ENCODE measurements at places on chromosomes 6 and 20. TPM values are rescaled to one million over a fixed set of nuclear protein-coding genes. Genes with fewer than 3 reads are reported as not detected.

The SPEF1 gene
- not detected for total RNA-seq

The PTCHD4 gene
- not detected for total RNA-seq

The TXLNB gene
- total RNA-seq: not detected

The TMEM74B gene
- 87.6 TPM for total RNA-seq

The GINS1 gene
- 0.53 TPM for total RNA-seq

The GGTLC1 gene
- total RNA-seq: not detected

The SERAC1 gene
- 7.0 TPM for total RNA-seq

The LPA gene
- total RNA-seq: not detected

The FOXS1 gene
- total RNA-seq: not detected

The MMP24 gene
- total RNA-seq: 1.3 TPM

The ZSCAN26 gene
- total RNA-seq: 20.0 TPM

The ZNF133 gene
- 14.1 TPM for total RNA-seq

The PANK2 gene
- 41.6 TPM for total RNA-seq

The IRF4 gene
- 57.8 TPM for total RNA-seq

The ANKEF1 gene
- total RNA-seq: 4.5 TPM

- no peak for DNase-seq
These were observed 91.3 kb upstream of the SLC35B3 start for GRCh38 chr6:8526624-8527023.

- DNase-seq: no peak
These were observed 24.7 kb downstream of the COX4I2 start for GRCh38 chr20:31662372-31662854.

- DNase-seq: no peak
These were observed 316.1 kb upstream of the PRDM1 start for GRCh38 chr6:105769987-105770386.

- DNase-seq: peak; percentile 94
These were observed at the start of the genes PSMA7 and SS18L1 for GRCh38 chr20:62143081-62143956. Gene PSMA7, minus strand, starts transcription at chr20:62143394. Its CDS starts 91 bp downstream, at chr20:62143303. Gene SS18L1, plus strand, starts transcription at chr20:62143769. Its CDS starts 52 bp downstream, at chr20:62143821.

DNA sequence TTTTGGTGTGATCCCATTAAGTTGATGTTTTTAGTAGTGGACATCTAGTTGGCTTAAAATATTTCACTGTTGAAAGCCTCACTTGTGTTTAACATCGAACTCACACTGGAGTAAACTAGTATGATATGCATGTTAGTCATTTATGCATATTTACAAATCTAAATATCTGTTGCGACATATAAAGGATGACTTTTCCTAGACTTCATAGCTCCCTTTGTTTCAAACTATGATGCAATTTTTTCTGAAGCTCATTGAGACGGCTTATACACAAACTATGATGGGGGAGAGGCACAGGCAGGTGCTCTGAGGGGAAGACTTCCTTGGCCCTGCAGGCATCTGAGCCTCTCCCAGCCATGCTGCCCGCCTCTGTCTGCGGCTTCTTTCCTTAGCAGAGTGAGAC, 11.8 kb upstream of the FOXC1 start:
- DNase-seq: no peak

- no peak for DNase-seq
These were observed 2.0 kb upstream of the NPEPL1 start for GRCh38 chr20:58690396-58691135.

GRCh38 chr20:41746635-41747034, 128.5 kb upstream of the CHD6 start:
- no peak for DNase-seq

GRCh38 chr6:33081098-33081824, 5.5 kb downstream of the HLA-DPB1 start:
- no peak for DNase-seq

GRCh38 chr6:143009851-143010250, 50.8 kb upstream of the AIG1 start:
- DNase-seq: no peak

- no peak for DNase-seq
These were observed 1.8 kb upstream of the TGM3 start for GRCh38 chr20:2293971-2294370.

GRCh38 chr20:53425941-53426340, 167.7 kb downstream of the ZNF217 start:
- DNase-seq: no peak

DNA sequence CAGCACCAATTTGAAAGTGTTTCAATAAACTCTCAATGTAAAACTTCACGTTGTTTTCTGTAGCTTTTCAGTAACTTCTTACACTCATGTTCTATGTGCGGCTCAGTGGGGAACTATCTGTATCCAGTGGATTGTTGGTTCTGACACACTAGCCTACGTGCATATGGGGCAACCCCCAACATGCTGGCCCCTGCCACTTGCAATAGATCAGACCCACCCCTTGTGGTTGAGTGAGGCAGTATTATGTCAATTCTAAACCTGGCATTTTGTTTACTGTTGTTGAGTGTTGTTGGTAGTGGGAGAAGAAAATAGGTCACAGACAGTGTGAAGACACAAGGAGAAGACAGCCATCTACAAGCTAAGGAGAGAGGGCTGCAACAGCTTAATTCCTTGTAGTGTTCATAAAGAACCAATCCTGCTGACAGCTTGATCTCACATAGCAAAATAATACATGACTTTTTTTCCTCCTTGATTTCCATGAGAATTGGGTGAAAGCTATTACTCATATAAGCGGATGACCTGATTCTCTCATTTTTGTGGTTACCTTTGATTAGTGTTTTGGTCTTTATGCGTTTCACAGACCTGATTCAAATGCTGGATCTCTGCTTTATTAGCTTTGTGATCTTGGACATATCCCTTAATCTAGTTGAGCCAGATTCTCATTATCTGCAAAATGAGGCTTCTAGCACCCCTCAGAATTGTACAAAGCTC, 320.4 kb downstream of the LAMA2 start:
- DNase-seq: no peak

- DNase-seq: peak; percentile 7
These were observed 47.8 kb downstream of the PLCG1 start for GRCh38 chr20:41185013-41185757.

DNA sequence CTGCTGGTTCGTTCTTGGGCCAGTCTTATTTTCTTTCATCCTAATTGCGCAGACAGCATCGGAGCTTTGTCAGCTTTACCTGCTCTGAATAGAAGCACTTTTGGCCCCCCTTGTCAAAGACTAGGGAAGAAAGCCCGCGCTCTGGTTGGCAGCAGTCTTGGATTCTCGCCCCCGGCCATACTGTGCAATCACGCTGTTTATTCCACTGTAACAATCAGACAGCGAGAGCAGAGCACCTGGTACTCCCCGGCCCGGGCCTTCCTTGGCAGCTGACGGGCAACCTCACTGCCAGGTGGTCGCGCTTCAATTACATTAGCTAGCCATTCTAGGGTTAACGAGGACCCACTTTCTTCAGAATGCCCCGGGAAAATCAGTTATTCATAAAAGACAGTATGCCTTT, 72.6 kb downstream of the INSM1 start:
- DNase-seq: no peak

GRCh38 chr6:104575536-104575935, 284.2 kb downstream of the HACE1 start:
- no peak for DNase-seq

GRCh38 chr6:34414999-34415858, 10.6 kb downstream of the RPS10 start:
- peak; percentile 44 for DNase-seq

DNA sequence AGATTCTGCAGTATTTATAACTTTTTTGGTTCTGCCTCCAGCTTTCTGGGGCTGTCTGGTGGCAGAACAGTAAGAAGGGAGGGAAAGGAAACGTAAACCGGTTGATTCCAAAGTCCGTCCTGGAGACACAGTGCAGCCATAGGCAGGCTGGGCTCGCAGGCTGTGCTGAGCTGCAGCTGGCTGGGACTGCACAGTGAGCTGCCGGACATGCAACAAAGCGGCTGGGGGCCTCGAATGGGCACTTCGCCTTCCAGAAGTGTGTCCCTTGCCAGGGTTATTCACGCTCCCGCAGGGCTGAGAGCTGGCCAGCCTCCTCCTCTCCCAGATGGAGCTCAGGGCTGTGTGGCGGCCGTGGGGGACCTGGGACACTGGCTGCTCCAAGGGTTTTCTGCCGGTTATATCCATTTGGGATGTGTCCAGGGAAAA, 78.1 kb upstream of the CD93 start:
- peak; percentile 82 for DNase-seq

GRCh38 chr6:156175971-156176421, 601.2 kb upstream of the ARID1B start:
- peak; percentile 47 for DNase-seq

DNA sequence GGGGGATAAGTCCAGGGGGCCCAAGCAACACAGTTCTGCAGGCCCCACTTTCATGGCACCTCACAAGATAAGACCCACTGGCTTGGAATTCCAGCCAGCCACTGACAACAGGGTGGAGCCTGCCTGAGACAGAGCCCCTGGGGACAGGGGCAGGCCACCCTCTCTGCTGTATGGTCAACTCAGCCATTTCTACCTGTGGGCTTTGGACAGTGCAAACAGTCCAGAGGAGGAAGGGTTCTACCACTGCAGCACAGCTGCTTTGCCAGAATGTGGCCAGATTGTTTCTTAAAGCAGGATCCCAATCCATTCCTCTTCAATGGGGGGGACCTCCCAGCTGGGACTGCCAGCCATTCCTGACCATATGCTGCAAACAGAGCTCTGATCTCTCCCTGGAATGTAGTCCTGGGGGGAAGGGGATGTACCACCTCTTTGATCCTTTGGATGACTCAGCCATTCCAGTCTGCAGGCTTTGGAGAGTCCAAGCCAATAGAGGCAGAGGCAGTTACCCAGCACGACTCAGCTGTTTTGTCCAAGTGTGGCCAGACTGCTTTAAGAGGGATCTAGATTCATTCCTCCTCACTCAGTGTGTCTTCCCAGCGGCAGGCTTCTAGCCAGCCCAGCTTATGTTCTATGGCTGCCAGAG, 842.2 kb downstream of the EPHA7 start:
- DNase-seq: no peak

- DNase-seq: peak; percentile 21
These were observed 53.2 kb upstream of the BMP2 start for GRCh38 chr20:6714279-6714711.

Data from Peyer's patch (tissue), 4 donors.